NCI-H1417 (cell line): ENCODE measurements at places on chromosomes 7 and 10.
A peak's percentile ranks its signal among the peaks of the same experiment; 100 is the strongest.

DNA sequence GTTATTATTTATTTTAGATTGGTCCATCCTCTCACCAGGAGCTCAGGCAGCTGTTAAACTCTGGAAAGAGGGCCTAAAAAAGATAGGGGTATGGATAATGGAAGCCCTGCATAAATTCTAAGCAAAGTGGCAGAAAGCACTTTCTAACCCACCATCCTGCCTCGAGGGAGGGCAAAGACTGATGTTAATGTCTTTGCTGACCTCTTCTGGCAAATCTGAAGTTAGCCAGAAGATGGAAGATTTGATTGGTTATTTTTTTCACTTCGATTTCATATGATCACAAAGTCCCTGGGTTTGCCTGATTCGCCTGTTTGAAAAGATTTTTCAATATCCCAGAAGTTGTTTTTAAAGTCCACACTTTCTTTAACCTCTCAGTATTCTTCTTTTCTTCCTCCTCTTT, 24.8 kb downstream of the OR9A2 start:
- DNase-seq, result no peak

DNA sequence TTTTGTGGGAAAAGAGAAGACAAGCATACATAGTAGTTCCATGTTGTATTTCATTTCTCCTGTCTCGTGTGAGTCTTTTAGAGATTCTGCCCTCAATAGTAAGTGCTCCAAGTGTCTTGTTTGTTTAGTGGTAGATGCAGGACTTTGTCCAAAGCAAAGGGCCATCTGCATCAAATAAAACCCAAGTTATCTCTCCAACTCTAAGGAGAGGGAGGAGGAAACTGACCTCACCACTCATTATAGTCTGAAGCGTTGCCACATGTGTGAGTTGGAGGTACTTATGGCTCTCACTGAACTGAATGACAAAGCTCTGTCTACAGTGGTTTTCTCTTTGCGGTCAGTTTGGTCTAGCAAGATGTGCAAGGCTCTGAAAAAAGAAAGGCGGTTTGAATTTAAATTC, 272.6 kb downstream of the DOCK4 start:
- DNase-seq, result no peak

DNA sequence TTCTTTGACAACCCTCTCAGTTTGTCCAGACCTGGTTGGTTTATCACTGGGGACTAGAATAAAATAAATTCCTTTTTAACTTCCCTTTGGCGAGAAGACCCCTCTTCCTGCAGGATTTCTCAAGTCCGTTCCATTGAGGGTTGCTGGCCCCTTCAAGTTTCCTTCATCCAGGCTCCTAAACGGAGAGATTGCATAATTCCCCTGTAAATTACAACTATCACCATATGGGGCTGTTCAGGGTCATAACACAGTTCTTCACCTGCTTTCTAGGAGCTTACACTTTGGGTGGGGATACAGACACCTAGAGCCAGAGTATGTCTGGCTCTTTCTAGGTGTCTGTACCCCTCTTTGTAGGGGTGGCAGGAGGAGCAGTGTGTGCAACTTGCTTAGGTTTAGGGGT, 3.3 kb upstream of the COPS6 start:
- DNase-seq, result no peak

- peak; percentile 65 for DNase-seq
Measured at GRCh38 chr10:73758704-73759511, 14.7 kb downstream of the SEC24C start.

DNA sequence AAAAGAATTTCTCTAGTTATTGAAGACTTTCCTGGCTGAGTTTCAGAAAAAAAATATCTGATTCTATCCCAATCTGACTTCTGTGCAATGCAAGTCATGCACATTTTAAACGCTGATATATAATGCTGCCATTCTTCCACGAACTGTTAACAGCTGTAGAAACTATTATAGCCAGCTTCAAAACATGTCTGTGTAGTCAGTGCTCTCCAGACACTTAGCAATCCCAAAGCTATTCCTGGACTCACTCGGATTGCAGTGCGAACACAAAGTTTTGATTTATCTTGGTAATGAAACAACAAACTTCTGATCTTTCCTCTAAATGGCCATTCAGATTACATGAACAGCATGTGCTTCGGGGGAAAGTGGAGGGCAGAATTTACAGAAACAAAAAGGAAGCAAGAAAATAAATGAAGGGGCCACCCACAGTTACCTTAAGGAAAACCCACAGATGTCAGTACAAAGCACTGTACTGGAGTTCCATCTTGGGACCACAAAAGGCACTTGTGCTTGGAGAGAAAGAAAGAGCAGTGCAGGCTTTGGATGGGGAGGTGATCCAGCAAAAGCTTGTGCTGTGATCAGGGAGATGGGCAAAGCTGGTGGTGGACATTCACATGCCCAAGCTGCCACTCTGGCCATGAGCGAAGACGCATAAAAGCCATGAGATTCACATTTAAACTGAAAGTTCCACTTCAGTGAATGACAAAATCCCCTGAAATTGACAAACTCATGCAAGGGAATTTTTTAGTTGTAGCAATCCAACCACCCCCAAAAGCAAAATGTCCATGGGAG, 32.1 kb upstream of the ADO start:
- no peak for DNase-seq

DNA sequence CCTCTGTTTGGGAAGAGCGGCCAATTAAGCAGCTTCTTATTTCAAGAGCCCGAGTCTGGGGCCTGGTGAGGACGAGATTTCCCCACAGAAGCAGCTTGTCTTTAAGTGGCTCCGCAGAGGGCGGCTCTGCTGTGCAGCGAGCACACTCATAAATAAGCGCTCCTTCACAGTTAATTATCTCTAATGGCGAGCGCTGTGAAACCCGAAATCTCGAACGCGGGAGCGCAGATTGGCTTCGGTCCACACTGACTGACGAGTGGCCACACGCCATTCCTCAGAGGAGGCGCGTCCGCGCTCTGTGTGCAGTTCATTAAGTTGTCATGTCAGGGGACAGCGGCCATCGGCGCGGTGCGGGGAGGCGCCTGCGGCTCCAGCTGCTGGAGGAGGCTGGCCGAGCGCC, 560.9 kb downstream of the DNAJB6 start:
- DNase-seq, result peak; percentile 96

GRCh38 chr10:14936584-14936983, 17.3 kb downstream of the DCLRE1C start:
- no peak for DNase-seq

- no peak for DNase-seq
Measured at GRCh38 chr10:30836406-30836805, 195.3 kb downstream of the ZNF438 start.

GRCh38 chr10:131760416-131761166, 140.2 kb upstream of the PPP2R2D start:
- no peak for DNase-seq

- DNase-seq, result no peak
Measured at GRCh38 chr7:2159176-2159520, 73.6 kb downstream of the MAD1L1 start.

- no peak for DNase-seq
Measured at GRCh38 chr7:97026715-97027426, 2.2 kb upstream of the DLX5 start.

DNA sequence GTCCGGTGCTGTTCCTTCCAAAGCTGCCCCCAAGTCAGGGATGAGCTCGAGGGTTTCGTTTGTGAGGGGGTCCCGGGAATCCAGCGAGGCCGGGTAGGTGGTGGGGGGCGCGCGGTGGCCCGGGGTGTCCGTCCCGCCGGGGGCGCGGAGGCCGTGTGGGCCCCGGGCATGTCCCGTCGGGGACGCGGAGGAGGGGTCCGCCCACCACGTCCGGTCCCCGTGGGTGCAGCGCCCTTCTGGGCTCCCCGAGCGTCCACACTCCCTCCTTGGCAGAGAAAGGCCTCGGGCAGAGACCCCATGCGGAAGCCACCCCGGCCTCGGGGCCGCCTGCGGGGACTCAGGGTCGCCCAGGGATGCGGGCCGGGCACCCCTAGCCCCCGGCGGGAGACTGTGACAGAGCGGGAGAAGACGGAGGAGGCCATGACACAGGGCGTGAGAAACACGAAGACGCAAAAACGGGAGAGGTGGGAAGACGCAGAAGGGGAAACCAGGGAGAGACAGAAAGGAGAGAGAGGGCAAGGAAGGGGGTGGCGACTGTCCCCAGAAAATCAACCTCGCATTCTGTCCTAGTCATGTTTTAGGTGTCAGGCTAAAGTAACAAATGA, 640 bp upstream of the ZNF425 start:
- peak; percentile 85 for DNase-seq

DNA sequence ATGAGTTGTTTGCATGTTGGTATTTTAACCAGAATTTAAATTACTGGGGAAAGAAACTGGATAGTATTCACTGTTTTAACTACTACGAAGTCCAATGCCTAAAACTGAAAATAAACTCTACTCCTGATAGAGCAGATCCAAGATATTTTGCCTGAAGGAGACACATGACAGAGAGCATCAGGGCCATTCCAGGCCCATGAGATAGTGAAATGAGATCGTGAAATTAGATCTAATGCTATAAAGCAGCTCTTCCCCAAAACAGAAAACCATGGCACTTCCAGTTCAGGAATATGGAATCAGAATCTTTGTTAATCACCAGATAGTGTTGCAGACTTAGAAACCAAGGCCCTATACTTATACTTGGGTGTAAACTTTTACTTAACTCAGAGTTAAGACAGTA, 124.3 kb upstream of the CACNA2D1 start:
- no peak for DNase-seq

DNA sequence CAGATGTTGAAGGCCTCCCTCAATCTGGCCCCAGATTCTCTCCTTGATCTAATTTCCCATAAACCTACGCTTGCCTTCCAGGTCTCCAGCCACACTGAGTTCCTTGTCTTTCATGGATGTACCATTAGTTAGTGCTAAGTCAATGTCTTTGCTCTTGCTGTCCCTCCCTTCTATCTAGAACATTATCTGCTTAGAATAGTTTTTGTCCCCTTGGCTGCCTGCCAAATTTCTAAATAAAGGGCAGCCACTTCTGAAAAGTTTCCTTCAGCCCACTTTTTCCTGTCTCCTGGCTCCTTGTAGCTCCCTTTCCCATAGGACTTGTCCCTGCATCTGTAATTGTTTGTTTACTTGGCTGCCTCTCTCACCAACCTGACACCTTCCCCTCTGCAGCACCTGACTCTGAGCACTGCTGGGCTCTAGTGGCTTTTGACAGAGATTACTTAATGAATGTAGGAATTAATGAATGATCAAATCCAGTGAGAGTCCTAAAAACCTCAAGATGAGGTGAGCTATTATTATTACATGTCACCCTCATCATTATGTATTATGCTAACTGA, 58.3 kb downstream of the CXCL12 start:
- no peak for DNase-seq

DNA sequence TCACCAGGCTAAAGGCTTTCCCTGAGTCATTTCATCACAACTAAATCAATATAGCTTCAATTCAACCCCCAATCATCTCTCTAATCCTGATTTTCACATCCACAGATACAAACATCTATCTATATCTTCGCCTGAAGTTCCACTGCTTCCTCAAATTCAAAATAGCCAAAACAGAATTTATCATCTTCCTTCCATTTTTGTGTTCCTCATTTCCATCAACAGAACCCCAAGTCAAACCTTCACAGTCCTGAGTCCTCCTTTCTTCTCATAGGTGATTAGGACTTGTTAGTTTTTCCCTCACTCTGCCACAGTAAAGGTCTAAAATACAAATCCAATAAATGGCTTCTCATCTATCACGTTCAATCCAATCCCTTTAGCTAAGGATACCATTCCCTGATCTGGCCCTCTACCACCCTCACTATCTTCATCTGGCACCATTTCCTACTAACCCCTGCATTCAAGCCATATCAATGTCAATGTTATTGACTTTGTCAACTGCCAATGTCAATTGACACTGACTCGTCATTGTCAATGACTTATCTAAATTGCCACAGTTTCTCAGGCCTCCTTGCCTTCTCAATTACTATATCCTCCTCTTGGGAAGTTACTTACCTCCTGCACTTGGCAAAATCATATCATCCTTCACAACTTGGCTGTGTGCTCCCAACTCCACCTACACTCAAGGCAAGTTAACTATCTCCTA, 2.6 kb downstream of the HYCC1 start:
- DNase-seq, result no peak

DNA sequence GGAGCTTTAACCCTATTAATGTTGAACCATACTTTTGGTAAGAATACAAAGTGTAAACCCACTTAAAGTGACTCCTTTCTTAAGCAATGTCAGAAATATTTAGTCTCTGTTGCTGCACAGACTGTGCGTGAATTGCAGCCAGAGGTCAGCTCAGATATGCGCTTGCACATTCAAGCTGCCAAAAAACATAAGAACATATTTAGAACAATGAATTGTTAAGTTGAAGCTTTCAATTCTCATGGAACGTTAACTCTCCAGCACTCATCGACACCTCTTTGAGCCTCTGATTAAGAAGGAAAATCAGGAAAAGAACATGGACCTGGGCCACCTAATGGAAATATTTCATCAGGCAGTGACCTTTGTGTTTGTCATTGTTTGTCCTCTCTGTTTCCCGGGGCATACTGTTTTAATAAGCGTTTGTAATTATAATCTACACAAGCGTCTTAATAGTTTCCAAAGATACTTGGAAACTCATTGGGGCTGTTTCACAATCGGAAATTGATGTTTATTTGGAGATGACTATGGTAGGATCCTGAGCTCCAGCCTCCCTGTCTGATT, 193.0 kb upstream of the CELF2 start:
- no peak for DNase-seq

GRCh38 chr7:34675749-34676374, 17.8 kb downstream of the NPSR1 start:
- DNase-seq, result peak; percentile 10

DNA sequence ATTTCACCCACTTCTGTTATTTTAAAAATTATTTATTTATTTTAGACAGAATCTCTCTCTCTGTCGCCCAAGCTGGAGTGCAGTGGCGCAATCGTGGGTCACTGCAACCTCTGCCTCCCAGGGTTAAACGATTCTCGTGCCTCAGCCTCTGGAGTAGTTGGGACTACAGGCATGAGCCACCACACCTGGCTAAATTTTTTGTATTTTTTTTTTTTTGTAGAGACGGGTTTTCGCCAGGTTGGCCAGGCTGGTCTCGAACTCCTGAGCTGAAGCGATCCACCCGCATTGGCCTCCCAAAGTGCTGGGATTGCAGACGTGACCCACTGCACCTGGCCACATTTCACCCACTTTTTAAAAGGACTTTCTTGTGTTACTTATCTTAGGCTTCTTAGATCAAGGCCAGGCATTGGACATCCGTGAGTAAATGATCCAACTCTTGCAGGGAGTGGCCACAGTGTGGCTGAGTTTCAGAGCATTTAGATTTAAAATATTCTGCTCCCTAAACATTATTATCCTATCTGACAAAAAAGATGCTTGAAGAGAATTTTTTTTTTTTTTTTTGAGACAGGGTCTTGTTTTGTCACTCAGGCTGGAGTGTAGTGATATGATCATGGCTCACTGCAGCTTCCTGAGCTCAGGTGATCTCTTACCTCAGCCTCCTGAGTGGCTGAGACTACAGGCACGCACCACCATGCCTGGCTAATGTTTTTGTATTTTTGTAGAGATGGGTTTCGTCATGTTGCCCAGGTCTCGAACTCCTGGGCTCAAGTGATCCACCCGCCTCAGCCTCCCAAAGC, 14.4 kb downstream of the SNX10 start:
- DNase-seq, result no peak
